ENCODE measurements at places on chromosomes 5 and 9.

GRCh38 chr9:98232926-98233325, 22.5 kb downstream of the TBC1D2 start:
- DNase-seq: no peak

DNA sequence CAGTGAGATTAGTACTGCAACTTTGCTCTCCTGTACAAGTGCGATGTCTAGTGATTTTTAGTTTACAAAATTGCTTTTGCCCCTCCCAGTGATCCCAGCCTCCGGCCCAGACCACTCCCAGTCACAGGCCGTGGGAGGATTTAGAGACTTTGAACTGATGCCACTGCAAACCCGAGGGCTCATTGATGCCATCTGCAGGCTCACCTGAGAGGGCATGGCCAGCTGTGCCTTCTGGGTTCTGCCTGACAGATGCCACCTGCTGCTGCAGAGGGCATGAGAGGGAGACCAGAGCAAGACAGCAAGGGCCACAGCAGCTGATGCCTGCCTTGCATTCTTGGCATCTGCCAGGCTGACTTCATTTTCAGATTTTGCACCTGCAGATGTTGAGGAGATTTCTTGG, 593.8 kb downstream of the CDK5RAP2 start:
- no peak for DNase-seq

- no peak for DNase-seq
Measured at GRCh38 chr9:137879052-137879451, 1.5 kb downstream of the CACNA1B start.

DNA sequence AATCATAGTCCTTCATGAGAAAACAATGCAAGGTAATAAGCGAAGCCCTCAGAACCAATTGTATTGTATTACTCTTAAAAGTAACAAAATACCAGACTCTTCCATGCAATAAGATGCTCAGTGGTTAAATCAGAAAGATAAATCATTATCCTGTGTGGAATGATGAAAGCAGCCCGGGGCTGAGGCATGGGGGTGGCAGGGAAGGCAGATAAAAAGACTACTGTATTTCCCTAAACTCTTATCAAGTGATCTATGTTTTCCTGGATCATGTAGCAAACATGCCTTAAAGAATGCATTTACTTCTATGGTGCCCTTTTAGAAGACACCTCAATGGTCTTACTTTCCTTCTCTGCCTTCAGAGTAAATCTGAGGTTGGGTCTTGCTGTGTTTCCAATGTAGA, 105.6 kb upstream of the DAPK1 start:
- no peak for DNase-seq

- DNase-seq: no peak
Measured at GRCh38 chr5:76471406-76471805, 68.3 kb downstream of the IQGAP2 start.

GRCh38 chr5:142063878-142064331, 44.7 kb upstream of the NDFIP1 start:
- DNase-seq: peak; percentile 45

- no peak for DNase-seq
Measured at GRCh38 chr5:76787237-76787636, 31.6 kb upstream of the F2RL1 start.

DNA sequence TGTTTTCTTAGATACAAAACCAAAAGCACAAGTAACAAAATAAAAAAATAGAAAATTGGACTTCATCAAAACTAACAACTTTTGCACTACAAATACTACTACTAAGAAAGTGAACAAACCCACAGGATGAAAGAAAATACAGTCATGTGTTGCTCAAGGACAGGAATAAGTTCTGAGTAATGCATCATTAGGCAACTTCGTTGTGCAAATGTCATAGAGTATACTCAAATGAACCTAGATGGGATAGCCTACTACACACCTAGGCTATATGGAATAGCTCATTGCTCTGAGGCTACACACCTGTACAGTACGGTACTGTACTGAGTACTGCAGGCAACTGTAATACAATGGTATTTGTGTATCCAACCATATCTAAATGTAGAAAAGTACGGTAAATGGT, 88.3 kb downstream of the RAPGEF1 start:
- peak; percentile 59 for DNase-seq

GRCh38 chr9:88593537-88594185, 58.7 kb downstream of the NXNL2 start:
- peak; percentile 90 for DNase-seq

DNA sequence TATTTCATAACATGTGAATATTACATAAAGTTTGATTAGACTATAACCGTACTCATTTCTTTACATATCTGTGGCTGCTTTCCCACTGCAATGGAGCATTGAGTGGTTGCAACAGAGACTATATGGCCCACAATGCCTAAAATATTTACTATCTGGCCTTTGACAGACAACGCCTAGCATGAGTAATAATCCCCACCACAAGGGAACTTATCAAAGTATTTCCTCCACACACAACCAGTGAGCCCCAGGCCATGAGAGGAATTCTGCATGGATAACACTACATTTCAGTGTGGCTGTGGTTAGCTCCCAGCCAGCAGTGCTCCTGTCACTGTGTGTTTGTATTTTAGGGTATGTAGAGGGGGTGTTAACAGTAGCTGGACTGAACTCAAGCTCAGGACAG, 54.8 kb downstream of the FAM81B start:
- no peak for DNase-seq

DNA sequence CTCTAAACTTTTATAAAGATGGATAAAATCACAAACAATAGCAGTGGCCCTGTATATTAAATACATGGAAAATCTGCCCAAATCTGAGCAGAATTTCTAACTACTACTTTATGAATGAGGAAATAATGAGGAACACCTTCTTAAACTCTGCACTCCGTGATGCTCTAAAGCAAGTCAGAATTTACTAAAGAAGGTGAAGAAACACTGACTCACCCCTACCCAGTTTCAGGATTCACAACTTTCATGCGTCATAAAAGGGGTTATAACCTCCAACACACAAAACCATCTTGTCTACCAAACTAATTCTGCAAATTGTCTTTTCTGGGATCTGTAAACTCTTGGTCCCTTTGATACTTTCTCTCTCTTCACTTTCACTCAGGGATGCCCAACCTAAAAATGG, 561.1 kb upstream of the ACO1 start:
- no peak for DNase-seq

DNA sequence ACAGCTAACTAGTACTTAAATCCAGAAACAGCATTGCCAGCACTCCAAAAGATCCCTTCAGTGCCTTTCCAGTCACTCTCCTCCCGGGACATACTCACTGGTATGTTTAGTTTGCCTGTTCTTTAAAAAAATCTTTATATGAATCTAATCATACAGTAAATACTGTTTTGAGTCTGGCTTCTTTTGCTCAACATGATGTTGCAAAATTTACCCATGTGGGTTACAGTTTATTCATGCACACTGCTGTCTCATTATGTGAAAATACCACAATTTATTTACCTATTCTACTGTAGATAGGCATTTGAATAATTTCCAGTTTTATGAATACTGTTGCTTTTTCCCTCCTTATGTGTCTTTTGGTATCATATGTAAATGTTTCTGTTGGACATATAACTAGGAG, 13.5 kb downstream of the NDFIP1 start:
- DNase-seq: no peak

All from suppressor macrophage treated with lipopolysaccharide for 1 hour (primary cell).